ENCODE measurements at places on chromosomes 7 and 10.

- no peak for DNase-seq
Measured at GRCh38 chr10:132397671-132398565, 918 bp downstream of the PWWP2B start.

GRCh38 chr10:3672220-3672619 is 112.8 kb downstream of the KLF6 start:
- no peak for DNase-seq

- no peak for DNase-seq
Measured at GRCh38 chr7:100406767-100407166, 21.7 kb downstream of the ZCWPW1 start.

DNA sequence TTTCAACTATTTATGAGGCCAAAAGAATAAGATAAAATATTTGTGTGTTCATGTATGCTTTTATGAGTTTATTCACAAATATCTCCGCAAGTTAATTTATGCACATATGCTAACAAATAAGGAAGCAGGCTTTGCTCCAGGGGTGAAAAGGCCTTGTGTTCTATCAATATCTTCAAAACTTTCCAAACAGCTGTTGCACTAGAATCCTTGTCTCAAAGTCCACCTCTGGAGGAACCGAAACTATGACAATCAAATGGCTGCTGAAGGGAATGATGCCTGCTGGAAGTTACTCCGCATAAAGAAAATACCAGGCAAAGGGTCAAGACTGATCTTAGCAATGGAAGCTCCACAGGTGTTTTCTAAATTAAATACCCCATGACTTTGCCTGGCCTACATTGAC is 145.0 kb upstream of the GHITM start:
- no peak for DNase-seq

DNA sequence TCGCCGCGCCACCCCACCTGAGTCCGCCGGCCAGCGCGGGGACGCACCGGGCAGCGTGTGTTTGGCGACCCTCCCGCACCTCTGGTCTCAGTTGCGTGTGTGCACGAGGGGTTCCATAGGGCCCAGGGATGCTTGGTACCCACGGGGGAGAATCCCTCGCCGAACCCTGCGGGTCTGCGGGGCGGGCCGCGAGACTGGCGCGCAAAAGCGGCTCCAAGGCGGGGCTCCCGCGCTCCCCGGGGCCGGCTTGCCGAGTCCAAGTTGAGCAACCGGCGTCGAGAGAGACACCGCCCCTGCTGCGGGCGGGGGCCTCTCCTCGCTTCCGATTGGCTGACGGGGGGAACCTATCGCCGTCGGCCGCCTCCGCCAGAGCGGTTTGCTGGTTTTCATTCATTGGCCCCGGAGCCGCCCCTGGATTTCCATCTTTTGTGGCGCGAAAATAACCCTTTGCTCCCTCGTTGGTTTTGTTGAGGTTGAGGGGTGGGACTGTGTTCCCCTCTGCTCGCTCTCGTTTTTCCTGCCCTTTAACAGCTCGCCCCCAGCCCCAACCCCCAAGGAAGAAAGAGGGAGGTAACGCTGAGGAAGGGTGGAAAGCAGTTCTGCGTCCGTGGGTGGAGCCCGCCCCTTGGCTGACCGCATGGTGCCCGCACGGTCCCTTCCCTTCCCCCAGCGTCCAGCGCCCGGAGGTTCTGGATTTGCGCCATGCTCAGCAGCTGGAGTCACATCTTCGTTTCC is 4.0 kb upstream of the IGF2BP3 start:
- peak; percentile 94 for DNase-seq

- no peak for DNase-seq
Measured at GRCh38 chr10:61187601-61188000, 243.6 kb upstream of the RHOBTB1 start.

DNA sequence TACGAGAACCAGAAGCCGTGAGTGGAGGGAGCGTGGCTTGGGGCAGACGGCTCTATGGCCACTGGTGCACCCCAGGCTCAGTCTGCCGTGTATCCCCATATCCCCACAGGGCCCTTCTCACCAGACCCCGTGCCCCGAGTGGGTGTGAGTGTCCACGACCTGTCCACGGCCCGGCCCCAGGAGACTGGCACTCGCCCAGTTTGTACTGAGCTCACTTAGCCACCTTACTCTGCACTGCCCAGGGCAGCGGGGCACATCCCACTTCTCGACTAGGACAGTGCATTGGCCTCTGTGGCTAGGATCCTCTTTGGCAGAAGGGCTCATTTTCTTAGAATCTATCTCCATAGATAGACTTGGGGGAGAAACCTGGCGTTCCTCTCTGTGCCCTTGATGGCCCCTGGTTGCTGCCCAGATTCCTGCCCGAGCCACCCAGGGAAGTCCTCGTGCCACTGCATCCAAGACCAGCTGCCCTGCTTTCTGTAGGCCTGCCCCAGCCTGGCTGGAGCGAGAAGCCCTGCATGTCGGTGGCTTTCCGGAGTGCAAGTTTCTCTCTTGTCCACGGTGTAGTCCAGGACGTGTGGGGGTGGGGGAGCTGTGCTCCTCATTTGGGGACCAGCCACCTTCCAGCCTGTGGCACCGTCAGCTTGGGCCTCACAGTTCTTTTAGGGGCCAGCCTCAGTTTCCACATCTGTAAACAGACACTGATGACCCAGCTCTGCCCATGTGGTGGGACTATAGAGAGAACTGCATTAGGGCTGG is 11.9 kb downstream of the TMEM120A start:
- DNase-seq: no peak

DNA sequence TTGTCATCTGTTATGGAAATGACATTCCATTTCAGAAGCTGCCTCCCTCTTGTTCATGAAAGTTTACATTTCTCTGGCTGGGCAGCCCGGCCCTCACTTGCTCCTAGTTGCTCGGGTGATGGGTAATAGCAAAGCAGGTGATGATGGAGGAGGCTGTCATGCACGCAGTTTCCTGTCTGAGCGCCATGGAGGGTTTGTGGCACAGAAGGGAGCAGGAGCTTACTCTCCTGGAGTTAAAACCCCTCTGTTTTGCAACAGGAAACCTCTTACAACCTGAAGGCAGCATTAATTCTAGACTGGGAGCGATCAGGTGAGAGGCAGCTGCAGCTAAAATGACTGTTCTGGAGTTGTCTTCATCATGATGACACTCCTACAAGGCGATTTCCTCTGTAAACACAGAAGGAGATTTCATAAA is 34.1 kb upstream of the MKI67 start:
- no peak for DNase-seq

- peak; percentile 11 for DNase-seq
Measured at GRCh38 chr7:113774182-113774807, 144.5 kb downstream of the PPP1R3A start.

- no peak for DNase-seq
Measured at GRCh38 chr10:101397140-101397539, 43.2 kb downstream of the BTRC start.

Data from nephron progenitor cell (in vitro differentiated cells).